Activated naive CD8-positive, alpha-beta T cell treated with anti-CD3 and anti-CD28 coated beads, Interleukin-2, amount 10 ng/mL, durations not matched to agents 7 days and 5 days (primary cell): ENCODE measurements at places on chromosomes 2 and 18.
A peak's percentile ranks its signal among the peaks of the same experiment; 100 is the strongest.

- no peak for DNase-seq
These were observed 7.0 kb upstream of the TNS1 start for GRCh38 chr2:218009765-218010139.

- no peak for DNase-seq
These were observed 297.0 kb upstream of the NXPH2 start for GRCh38 chr2:139077099-139077737.

- DNase-seq = no peak
These were observed 41.2 kb downstream of the CHRNA1 start for GRCh38 chr2:174722942-174723592.

DNA sequence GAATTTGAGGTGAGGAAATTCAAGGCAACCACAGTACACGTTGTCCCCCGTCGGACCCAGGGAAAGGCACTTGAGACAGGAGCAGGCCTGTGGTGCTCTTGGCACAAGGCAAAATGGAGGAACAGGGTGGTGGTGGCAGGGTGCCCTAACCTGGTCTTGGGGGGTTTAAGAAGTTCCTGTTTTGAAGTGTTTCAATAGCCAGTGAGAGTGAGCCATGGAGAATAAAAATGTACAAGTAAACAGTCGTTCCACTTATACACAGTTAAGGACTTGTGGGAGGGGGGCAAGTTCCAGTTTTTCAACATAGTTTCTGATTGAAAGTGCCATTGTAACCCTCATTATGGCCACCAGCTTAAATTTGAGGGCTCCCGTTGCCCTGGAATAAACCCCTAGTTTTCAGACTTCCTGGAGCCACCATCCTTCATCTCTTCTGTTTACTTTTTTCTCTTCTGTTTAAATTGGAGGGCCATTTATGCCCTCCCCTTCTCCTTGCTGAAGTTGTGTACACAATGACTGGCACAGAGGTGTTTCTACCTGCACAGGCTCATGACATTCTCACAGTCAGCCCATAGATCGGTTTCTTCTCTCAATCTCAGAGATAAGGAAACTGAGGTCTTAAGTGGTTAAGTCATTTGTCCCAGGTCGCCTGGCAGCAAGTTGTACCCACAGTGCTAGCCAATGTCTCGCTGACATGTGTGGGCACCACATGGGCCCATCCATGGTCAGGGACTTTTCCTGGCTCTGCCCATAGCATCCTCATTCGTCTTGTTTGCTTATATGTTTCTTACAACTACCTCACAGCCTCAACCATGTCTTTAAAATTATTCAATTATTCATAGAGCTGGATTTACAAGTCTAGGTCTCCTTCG is 66.0 kb upstream of the ST3GAL5 start:
- no peak for DNase-seq

DNA sequence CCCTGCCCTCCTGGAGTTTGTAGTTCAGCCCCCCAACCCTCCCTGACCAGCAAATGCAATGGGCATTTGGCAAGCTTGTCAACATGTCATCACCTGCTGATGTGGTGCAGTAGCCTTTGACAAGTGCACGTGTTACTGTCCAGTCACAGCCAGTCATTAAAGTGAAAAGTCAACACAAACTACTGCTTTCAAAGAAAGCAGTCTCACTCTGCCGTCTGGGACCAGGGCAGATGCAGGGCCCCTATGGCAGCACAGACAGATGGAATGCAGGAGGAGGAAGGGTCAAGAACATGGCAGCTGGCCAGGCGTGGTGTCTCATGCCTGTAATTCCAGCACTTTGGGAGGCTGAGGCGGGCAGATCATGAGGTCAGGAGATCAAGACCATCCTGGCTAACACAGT is 222.4 kb upstream of the OSR1 start:
- no peak for DNase-seq

GRCh38 chr2:218876562-218877219 is 4.0 kb upstream of the WNT10A start:
- DNase-seq = peak; percentile 63

GRCh38 chr2:12412898-12413305 is 303.8 kb upstream of the TRIB2 start:
- DNase-seq = no peak
